ENCODE measurements at places on chromosomes 3 and 15. TPM values are rescaled to one million over a fixed set of nuclear protein-coding genes. Genes with fewer than 3 reads are reported as not detected.

DNA sequence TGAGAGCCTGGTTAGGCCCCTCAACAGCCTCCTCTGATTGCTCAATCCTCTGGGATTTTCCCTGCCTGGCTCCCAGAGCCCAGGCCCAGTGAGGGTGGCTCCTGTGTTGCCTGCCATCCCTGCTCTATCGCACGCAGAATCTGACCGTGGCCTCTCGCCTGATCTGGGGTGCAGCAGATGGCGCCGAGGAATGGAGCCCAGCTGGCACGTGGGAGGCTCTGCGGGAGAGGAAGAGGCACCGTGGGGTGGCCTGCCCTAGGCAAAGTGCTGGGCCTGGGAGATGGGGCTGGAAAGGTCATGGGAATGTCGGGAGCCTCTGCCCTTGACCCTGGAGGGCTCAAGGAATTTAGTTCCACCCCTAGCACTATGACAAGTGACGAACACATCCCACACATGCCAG, 10.3 kb downstream of the SV2B start:
- no peaks in the 10 kb centered on the region for H3K4me1 ChIP-seq
- DNase-seq, result no peak
- H3K27ac ChIP-seq, result no peak overlapping the region

GRCh38 chr3:116135457-116136085, 309.7 kb downstream of the LSAMP start:
- no peaks in the 10 kb centered on the region for H3K4me1 ChIP-seq
- no peak for DNase-seq
- H3K36me3 ChIP-seq, result no peaks in the 10 kb centered on the region
- no peak overlapping the region for H3K27ac ChIP-seq
- no peaks in the 10 kb centered on the region for H3K27me3 ChIP-seq

- H3K4me1 ChIP-seq, result no peaks in the 10 kb centered on the region
- H3K27me3 ChIP-seq, result peaks cover 4% of the 10 kb centered on the region
- H3K27ac ChIP-seq, result no peak overlapping the region
- H3K4me3 ChIP-seq, result no peak overlapping the region
- no peak for DNase-seq
- no peaks in the 10 kb centered on the region for H3K36me3 ChIP-seq
These were observed 25.7 kb upstream of the EPHB1 start for GRCh38 chr3:134769287-134769868.

DNA sequence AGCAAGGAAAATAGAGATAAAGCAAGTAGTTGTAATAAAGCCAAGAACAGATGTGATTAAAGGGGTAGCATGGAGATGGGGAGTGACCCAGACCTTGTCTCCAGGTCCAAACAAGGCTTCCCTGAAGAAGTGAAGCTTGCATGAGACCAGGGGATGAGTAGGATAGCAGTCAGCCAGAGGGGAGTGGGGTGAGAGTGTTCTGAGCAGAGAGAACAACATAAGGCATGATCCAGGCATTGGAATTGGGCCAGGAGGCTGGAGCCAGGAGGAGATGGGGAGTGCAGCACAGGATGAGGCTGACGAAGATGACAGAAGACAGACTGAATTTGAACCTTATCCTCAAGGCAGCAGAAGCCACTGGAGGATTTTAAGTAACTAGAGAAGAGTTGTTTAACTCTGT, 7.2 kb downstream of the TMOD2 start:
- no peak overlapping the region for H3K4me3 ChIP-seq
- peaks cover 4% of the 10 kb centered on the region for H3K4me1 ChIP-seq
- H3K36me3 ChIP-seq, result peaks cover 3% of the 10 kb centered on the region
- H3K27ac ChIP-seq, result no peak overlapping the region
- no peaks in the 10 kb centered on the region for H3K27me3 ChIP-seq

DNA sequence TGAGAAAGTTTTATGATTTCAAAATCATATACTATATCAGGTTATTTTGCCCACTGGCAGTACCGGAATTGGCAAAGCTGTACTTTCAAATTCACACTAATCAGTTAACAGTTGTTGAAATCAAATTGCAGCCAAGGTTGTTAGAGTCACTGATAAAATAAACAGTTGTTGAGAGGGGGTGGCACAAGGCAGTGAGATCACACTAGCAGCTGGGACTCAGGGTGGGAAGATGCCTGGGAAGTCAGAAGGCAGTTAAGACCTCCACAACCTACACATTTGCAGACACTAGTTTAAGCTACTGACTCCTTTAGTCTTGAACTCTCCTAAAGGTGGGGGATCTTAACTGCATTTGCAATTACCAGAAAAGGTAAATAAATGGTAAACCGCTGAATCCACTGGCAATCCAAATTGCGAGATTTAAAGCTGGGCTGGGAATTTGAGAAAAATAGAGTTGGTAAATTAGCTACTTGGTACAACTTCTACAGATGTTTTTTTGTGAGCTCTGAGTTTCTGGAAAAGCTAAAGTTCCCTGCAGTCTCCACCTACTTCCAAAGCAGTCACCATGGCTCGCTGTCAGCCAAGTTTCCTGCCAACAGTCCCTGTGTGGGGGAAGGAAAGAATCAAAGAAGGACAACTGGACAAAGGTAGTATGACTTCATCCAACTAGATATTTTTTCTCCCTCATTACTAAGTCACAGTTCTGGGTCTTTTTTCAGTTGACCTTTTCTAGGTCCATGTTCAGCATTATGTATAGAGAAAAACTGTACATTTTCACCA, 105.7 kb downstream of the ZNF385D start:
- no peaks in the 10 kb centered on the region for H3K27me3 ChIP-seq
- H3K4me1 ChIP-seq, result no peaks in the 10 kb centered on the region
- no peak overlapping the region for H3K4me3 ChIP-seq
- no peak for DNase-seq
- no peaks in the 10 kb centered on the region for H3K36me3 ChIP-seq

- no peak overlapping the region for H3K27ac ChIP-seq
- H3K27me3 ChIP-seq, result peaks cover 26% of the 10 kb centered on the region
- H3K4me3 ChIP-seq, result no peak overlapping the region
- H3K4me1 ChIP-seq, result peaks cover 42% of the 10 kb centered on the region
- no peak for DNase-seq
- no peaks in the 10 kb centered on the region for H3K36me3 ChIP-seq
These were observed 724.2 kb upstream of the CFAP20DC start for GRCh38 chr3:59774000-59774399.

DNA sequence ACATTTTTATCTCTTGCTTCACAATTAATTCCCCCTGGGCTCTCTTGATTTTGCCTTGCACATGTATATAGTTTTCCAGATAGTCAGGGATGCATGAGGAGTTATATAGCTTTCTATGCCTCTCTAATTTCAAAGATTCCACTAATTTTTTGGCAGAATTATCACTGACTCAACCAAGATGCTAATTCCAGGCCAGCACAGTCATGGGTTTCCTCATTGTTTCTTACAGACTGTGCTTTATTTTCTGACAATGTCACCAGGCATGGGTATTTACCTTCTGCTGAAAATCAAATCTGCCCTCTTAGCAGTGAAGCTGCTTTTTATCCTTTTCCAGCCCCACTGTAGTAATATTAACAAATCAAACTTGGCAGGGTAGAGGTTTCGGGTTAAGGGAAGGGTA, 1520.6 kb upstream of the CADM2 start:
- no peak overlapping the region for H3K27ac ChIP-seq
- H3K27me3 ChIP-seq, result no peaks in the 10 kb centered on the region

DNA sequence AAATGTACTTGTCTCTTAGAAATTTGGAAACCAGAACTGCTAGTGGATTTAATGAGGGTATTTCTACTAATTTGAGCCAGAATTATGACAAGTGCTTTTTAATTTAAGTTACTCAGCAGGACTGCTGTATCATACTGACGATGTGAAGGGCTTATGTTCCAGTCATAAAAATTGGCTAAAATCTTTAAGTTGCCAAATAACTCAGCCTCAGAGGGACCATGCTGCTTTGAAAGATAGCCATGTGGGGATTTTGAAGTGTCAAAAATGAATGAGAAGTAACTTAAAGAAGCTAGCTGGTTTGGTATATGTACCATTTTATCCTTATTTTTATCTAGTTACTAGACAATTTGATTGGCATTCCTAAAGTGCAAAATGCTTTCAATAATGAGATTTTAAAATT, 545.0 kb downstream of the DIPK2A start:
- H3K36me3 ChIP-seq, result no peaks in the 10 kb centered on the region
- no peak overlapping the region for H3K27ac ChIP-seq
- H3K27me3 ChIP-seq, result peaks cover 4% of the 10 kb centered on the region
- DNase-seq, result no peak

GRCh38 chr3:109413049-109413448, 75.7 kb upstream of the DPPA4 start:
- no peak overlapping the region for H3K27ac ChIP-seq
- peaks cover 3% of the 10 kb centered on the region for H3K27me3 ChIP-seq
- no peaks in the 10 kb centered on the region for H3K36me3 ChIP-seq
- no peaks in the 10 kb centered on the region for H3K4me1 ChIP-seq
- H3K4me3 ChIP-seq, result no peak overlapping the region

- no peaks in the 10 kb centered on the region for H3K4me1 ChIP-seq
- H3K36me3 ChIP-seq, result peaks cover 48% of the 10 kb centered on the region
- H3K27me3 ChIP-seq, result no peaks in the 10 kb centered on the region
- no peak overlapping the region for H3K4me3 ChIP-seq
- H3K27ac ChIP-seq, result no peak overlapping the region
These were observed 36.4 kb downstream of the CLASP2 start for GRCh38 chr3:33681667-33682066.

DNA sequence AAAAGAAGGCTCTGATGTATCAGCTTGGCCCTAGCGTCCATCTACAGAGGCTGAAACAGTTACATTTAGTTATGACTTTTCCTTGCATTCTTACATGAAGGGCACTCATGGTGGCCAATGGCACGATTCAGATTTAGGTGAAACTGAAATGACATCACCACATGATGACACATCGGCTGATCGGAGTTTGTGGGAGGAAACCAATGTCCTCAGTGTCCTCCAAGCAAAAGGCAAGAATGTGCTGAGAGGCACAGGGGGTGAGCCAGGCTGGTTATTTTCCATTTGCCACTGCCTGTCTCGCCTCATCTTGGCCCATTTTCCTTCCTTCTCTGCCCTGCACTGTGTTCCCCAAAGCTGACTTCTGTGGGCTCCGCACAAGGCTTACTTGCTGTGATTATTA, 34.4 kb downstream of the TARS3 start:
- no peak overlapping the region for H3K4me3 ChIP-seq
- DNase-seq, result peak; percentile 26
- H3K36me3 ChIP-seq, result peaks cover 26% of the 10 kb centered on the region
- H3K27me3 ChIP-seq, result no peaks in the 10 kb centered on the region
- no peak overlapping the region for H3K27ac ChIP-seq

CLRN1 gene
- not detected for total RNA-seq

CELF6 gene
- total RNA-seq, result 0.16 TPM

Data from activated naive CD8-positive, alpha-beta T cell treated with anti-CD3 and anti-CD28 coated beads for 36 hours (primary cell).